ENCODE measurements at places on chromosomes 13 and 19.

GRCh38 chr13:109761695-109762094 is 24.7 kb downstream of the IRS2 start:
- no peak for DNase-seq

GRCh38 chr13:23427342-23427843 is 6.1 kb downstream of the SACS start:
- no peak for DNase-seq

DNA sequence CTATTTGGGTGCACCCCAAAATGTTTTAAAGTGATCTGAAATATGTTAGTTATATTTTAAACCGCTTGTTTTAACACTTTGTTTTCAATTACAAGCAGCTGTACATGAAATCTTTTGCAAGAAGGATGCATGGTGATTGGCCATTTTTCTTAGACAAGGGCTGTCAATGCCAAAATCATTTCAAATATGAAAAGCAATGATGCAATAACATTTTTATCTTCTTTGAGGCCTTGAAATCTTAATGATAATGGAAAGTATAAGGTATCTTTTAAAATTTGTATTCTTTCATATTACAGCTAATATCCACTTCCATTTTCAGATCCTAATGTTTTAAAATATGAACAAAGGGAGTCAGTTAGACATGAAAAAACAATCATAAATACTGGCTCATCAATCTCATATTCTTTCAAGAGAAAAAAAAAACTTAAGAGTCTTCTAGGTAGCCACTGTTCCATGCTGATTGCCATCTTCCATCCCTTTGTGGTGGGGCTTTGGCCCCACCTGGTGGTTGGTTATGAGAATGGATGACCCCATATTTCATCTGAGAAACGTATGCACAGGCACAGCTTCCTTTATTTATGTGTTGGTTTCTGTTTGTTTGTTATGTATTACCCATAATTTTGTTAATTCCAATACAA is 330.3 kb upstream of the MIR17HG start:
- DNase-seq, result peak; percentile 23

DNA sequence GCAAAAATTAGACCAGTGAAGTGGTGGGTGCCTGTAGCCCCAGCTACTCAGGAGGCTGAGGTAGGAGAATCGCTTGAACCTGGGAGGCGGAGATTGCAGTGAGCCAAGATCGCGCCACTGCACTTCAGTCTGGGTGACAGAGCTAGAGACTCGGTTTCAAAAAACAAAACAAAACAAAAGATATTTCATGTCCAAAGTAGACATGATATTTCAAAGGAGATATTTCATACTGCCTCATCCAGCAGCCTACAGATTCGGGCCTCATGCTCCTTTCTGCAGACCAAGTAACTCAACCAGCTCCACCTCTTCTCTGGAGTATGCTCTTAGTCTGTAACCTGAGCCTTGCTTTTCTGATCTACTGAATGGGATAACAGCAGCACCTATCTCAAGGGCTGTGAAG is 15.0 kb downstream of the ZC3H4 start:
- no peak for DNase-seq

- DNase-seq, result no peak
Measured at GRCh38 chr13:106143392-106143791, 392.1 kb downstream of the EFNB2 start.

DNA sequence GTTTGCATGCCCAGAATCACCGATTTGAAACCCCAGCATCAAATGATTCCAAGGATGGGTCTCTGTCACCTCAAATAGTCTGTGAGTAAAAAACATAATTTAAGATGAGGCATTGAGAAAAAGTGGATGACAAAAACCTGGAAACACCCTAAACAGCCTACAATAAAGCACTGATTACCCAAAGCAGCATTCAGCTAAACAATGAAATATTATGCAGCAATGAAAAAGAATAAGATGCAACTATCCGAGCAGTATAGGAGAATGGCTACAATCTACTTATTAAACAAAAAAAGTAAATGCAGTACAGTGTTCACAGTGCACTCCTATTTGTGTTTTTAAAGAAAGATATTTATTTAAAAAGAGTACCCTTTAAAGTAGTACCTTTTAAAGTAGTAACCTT is 7.7 kb upstream of the RFX2 start:
- DNase-seq, result no peak

DNA sequence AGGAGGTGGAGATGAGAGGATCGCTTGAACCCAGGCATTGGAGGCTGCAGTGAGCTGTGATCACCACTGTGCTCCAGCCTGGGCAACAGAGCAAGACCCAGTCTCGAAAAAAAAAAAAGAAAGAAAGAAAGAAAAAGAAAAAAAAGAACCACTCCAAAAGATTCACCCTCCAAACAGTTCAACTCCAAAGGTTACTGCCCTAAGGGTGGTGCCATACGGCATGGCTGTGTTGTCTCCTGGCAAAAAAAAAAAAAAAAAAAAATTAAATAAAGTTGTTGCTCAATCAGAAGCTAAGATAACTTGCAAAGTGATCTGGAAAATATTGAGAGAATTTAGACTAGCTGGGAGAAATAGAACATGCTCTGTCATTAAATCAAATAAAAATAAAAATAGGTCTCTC is 79.5 kb downstream of the KCTD15 start:
- no peak for DNase-seq

- no peak for DNase-seq
Measured at GRCh38 chr13:60572855-60573254, 175.8 kb downstream of the TDRD3 start.

- DNase-seq, result no peak
Measured at GRCh38 chr19:50341091-50341564, 12.0 kb upstream of the KCNC3 start.

- DNase-seq, result no peak
Measured at GRCh38 chr13:90311929-90312328, 1035.6 kb upstream of the MIR17HG start.

DNA sequence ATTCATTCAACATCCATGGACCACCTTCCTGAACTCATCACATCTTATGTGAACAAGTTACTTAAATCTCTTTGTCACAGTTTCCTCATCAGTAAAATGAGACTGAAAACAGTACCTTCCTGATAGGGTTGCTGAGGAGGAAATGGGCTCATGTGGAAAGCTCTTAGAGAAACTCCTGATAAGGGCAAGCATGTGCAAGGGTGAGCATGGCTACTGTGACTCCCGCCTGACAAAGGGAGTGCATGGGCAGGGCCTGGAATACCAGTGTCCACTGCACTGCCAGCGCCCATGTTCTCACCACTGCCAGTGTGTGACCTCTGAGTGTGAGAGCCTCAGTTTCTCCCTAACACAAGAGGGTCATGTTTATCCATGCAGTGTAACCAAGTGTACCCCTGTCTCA is 27.3 kb upstream of the IL17D start:
- no peak for DNase-seq

DNA sequence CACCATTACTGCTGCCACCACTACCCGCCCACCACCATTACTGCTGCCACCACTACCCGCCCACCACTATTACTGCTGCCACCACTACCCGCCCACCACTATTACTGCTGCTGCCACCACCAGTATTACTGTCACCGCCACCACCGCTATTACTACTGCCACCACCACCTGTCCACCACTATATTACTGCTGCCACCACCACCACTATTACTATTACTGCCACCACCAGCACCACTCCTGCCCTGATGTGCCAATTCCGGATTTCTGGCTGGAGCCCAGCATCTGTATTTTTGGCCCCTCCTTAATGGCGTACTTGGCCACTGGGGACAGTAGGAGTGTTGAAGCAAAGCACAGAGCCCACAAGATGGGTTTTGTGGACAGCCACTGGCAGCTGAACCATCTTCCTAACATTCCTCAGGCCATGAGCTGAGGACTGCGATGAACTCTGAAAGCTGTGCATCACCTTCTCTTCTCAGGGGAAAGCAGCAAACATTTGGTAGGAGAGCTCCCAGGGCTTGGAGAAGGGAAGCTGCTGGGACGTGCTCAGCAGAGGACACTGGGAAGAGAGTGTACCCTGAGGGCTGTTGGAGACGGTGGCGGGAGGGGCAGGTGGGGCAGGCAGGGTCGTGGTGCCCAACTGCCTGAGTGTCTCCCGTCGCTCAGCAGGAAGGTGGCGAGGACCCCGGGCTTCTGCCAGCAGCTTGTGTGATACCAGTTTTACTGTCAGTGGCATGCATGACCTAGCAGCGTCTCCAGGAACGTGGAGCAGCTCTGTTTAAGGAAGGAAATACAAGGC is 23.0 kb downstream of the CUL4A start:
- DNase-seq, result no peak

DNA sequence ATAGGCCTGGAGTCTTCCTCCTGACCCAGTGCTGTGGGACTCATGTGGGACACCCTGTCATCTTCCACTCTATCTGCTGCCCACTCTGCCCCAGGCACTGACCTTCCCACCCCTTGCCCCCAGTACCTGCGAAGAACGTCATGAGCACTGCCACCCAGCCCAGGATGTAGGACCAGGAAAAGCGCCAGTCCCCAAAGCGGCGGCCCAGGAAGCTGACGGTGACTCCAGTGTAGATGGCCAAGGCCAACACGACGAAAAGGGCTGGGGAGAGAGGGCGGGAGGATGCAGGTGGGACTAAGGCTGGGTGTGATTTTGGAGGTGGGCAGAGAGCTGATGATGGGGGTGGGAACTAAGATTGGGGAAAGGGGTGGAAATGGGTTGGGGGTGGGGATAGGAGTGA is 7.4 kb downstream of the LIM2 start:
- DNase-seq, result no peak

GRCh38 chr13:100363285-100363711 is 225.3 kb downstream of the GGACT start:
- DNase-seq, result no peak

DNA sequence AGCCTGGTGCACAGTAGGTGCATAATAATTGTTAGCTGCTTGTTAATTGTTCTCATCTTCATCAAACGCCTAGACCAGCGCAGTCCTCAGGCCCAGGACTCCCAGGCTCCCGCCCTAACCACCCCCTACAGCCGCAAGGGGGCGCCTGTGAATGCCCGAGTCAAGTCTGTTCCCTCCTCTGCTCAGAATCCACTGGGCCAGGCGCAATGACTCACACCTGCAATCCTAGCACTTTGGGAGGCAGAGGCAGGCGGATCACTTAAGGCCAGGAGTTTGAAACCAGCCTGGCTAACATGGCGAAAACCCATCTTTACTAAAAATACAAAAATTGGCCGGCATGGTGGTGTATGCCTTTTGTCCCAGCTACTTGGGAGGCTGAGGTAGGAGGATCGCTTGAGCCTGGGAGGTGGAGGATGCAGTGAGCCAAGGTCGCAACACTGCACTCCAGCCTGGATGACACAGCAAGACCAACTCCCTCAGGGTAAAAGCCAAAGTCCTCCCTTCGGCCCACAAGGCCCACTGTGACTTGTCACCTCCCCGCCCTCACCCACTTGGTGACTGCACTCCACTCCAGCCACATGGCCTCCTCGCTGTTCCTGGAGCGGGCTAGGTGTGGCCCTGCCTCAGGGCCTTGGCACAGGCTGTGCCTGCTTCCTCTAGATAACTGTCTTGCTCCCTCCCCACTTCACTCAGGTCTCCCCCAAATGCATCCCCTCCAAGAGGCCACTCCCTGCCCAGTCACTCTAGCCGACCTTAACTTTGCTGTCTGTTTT is 9.1 kb downstream of the ZNF653 start:
- DNase-seq, result no peak

GRCh38 chr19:29965492-29965891 is 23.5 kb downstream of the URI1 start:
- DNase-seq, result no peak

DNA sequence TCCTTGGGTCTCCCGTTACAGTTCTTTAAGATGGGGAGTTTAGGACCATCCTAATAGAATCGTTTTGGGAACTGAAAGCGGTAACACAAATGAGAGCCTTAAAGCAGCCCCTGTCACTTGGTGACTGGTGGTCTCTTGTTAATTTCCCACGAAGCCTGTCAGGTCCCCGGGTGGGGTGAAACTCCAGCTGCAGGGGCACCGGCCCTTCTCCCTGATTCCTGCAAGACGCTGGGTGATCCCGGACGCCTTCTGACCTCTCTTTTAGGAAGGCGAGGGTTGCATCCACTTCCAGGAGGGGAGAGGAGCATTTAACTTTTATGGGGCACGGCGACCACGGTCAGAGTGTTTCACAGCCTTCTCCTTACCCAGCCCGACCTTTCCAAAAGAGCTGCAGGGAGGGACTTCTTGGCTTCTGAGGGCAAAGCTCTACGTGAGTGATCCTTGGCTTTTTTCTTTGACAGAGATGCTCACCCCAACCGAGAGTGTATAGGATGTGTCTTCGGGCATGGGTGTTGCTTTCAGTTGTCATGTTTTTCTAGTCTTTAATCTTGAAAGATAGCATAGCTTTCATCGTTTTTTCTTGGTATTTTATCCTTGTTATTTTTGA is 688 bp downstream of the ZNF225 start:
- no peak for DNase-seq

- no peak for DNase-seq
Measured at GRCh38 chr13:114089751-114090400, 42.5 kb downstream of the RASA3 start.

DNA sequence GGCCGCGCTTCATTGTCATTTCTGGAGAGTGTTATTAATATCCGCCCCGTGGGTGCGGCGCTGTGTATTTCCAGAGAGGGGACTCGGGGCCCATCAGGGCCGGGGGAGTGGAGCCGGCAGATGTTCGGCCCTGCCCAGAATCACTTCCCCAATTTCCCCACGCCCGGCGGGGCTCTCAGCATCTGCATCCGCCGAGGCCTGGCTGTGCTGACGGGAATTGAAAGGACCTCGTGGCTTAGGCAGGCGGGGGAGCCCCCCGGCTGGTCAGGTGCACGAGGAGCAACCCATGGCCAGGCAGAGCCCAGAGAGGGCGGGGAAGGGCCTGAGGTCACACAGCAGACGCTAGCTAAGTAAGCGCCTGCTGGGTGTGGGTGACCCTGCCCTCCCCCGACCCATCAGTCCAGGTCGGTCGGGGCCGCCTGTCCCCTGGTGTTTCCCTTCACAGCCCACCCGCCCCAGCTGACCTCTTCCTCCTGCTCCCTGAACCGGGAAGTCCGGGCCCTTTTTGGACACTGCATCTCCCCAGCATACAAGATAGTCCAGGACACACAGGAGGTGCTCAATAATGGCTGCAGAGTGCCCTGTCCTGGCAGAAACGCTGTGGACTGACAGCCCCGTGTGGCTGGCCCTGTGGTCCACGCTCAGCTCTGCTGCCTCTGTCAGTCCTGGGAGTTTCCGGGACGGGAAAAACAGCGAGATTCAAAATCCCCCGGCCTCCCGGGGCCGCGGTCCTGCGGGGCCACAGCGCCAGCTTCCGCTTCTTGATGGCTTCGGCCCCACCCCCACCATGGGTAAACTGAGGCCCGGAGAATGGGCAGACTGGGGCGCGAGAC is 22.1 kb downstream of the ARID3A start:
- peak; percentile 43 for DNase-seq

DNA sequence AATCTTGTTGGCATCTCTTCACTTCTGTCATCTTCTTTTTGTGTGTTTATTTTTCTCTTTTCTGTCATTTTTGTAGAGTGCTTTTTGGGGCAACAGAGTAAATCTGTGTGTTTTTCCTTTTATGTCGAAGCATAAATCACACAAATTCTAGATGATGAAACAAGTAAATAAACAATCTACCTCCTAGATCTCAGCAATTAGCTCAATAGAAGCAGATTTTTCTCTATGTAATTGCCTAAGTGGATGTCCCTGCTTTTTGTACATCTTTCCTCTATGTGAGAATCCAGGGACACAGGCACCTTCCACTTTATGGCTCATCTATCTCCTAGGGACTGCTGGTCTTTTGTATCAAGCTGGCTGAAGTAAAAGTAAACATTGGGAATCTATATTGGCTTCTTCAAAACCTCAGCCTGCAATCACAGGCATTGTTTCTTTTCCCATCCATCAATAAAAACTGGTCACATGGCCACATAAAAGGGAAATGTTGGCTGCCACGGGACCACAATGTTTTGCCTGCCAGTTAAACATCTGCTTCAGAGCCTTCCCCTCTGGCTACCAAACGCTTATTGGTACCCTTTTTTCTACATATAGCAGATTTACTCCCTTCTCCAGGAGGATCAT is 323.8 kb downstream of the LMO7 start:
- DNase-seq, result no peak

All from globus pallidus (tissue), 1 donor.